ENCODE measurements at places on chromosomes 7 and 10.

DNA sequence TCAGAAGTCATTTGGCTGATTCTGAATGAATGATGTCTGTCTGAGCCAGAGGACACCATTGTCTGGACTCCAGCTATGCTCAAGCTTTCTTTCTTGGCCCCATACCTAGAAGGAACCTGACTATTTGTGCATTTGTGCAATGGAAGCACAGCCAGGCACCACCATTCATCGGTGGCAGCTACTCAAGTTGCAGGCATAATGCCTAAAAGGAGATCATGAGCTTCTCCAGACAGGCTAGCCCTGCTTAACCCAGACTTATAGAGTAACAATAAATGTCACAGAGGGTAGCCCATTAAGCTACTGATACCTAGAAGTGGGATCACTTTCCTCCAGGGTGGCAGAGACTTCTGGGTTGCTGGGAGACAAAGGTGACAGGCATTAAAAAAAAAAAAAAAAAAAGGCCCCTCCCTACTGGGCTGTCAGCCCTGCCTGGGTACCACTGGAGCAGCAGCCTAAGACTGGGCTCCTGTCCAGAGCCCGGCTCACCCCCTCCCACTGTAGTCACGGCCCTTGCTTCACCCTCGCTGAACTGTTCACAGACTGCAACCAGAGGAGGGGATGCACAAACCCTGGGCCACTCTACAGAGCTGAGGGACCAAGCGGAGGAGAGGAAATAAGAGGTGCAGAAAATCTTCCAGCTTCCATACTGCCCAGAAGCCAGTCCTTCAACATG, 75.4 kb upstream of the ATP6V0A4 start:
- DNase-seq: no peak

- no peak for DNase-seq
Observed at GRCh38 chr10:123086281-123086680, 49.5 kb upstream of the HMX3 start.

- no peak for DNase-seq
Observed at GRCh38 chr10:23013581-23014335, 81.6 kb upstream of the MSRB2 start.

- DNase-seq: no peak
Observed at GRCh38 chr10:33126742-33127141, 168.7 kb upstream of the ITGB1 start.

DNA sequence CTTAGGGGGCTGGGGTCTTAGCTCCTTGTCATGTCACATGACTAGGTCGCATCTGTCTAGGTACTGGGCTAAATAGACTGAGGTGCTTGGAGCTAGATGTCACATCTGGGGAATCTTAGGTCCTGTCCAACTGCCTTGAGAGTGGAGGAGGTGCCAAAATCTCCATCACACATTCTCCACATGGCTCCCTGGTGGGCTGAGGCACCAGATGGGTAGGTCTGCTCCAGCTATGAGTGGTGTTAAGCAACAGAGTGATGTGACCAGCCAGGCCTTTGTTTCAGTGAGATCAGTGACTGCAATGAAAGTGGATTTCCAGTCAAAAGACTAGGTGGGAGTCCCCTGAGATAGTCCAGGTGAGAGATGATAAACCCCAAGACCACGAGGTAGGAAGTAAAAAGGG, 251.8 kb downstream of the BMPER start:
- DNase-seq: no peak

DNA sequence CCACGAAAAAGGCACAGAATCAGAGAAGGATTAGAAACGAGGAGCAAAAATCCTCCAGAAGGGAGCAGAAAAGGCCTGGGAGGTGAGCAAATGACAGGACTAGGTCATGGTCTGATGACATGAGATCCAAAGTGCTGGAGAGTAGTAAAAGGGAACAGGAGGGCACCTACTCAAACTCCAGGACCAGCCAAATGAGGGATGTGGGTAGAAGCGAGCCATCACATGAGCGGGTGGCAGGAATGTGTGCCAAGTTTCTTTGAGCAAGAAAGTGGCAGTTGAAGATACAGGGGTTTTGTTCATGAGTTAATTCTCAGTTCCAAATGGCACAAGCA, 112.6 kb downstream of the RNF32 start:
- no peak for DNase-seq

- no peak for DNase-seq
Observed at GRCh38 chr10:77036993-77037734, 600.4 kb downstream of the KCNMA1 start.

- no peak for DNase-seq
Observed at GRCh38 chr10:125132344-125132743, 28.0 kb downstream of the CTBP2 start.

DNA sequence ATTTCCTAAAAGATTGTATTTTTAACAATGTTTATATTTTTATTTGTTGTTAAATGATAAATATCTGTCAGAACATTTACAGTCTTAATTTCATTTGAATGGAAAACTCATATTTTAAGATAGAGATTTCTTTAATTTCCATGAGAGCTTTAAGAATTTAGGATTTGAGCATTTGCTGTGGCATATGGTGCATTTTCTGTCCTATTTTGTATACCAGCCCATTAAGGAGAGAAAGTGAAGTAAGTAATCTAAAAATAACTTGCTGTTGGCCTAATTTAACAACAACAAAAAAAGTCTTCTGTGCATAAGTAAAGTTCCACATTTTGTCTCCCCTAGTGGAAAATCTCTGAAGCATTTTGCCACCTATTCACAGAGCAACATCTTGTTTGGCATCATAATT, 190.9 kb upstream of the PPP1R3A start:
- no peak for DNase-seq

GRCh38 chr10:103572347-103573204, 79.1 kb downstream of the NEURL1 start:
- DNase-seq: no peak

GRCh38 chr7:100446040-100446439, 9.7 kb upstream of the PPP1R35 start:
- no peak for DNase-seq

DNA sequence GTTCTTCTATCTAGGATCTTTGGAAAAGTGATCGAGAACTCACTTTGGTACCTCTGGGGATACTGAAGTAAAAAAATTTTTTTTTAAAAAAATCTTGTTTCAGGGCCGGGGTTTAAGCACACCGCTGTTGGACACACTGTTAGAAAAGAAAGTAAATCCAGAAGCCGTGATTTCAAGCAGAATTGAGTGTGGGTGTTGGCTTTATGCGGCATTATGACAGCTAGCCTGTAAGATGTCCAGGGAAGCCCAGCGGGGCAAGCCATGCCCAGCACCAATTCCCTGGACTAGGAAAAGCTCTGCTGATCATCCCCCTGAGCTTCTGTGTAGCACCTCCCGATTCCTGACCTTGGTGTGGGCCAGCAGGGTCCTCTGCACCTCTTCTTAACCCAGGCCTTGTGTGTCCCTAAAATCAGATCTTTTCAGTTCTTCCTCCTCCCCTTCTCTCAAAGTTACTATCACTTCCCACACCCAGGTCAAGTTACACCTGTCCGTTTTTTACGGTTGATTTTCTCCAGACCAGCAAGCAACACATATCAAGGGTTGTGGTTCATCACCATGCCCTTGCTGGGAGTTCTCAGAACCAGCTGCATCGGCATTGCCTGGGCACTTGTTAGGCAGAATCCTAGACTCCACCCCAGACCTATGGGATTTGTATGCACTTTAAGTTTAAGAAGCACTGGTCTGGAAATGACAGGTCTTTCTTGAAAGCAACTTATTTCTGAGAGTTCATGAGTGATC, 205.3 kb downstream of the TAX1BP1 start:
- DNase-seq: no peak

GRCh38 chr7:136051203-136051928, 74.2 kb upstream of the MTPN start:
- no peak for DNase-seq

- no peak for DNase-seq
Observed at GRCh38 chr10:131314148-131314547, 2.6 kb upstream of the TCERG1L start.

GRCh38 chr10:44102726-44103255, 282.1 kb downstream of the CXCL12 start:
- no peak for DNase-seq

- DNase-seq: no peak
Observed at GRCh38 chr10:96987842-96988175, 155.7 kb downstream of the LCOR start.

GRCh38 chr7:1939434-1940401, 269.6 kb downstream of the ELFN1 start:
- no peak for DNase-seq

GRCh38 chr10:62015994-62016393, 114.5 kb downstream of the ARID5B start:
- no peak for DNase-seq

GRCh38 chr10:69268761-69269416, 9.4 kb upstream of the HK1 start:
- DNase-seq: no peak

- DNase-seq: no peak
Observed at GRCh38 chr7:24707988-24708615, 49.2 kb downstream of the GSDME start.

GRCh38 chr10:26881600-26882331, 21.0 kb upstream of the ABI1 start:
- DNase-seq: no peak

- DNase-seq: no peak
Observed at GRCh38 chr10:17805921-17806577, 3.1 kb upstream of the MRC1 start.

DNA sequence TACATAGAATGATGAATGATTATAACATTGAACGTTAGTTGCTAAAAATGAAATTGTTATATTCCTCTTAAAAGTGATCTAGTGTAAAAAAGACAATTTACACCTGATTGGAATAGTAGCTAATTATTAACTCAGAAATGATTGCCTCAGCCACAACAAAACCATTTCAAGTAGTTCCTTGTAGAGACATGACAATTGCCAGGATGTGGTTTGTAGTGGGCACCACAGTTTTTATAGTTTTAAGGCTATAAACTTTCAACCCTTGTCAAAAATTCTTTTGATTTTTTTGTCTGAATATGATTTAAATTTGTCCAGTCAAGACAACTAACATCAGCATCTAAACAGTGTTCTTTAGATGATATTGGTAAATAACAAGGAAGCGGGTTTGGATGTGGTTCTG, 145.2 kb downstream of the SUGCT start:
- DNase-seq: no peak

- no peak for DNase-seq
Observed at GRCh38 chr10:1957057-1957456, 219.7 kb upstream of the ADARB2 start.

GRCh38 chr10:77879710-77880109, 46.8 kb downstream of the DLG5 start:
- no peak for DNase-seq

- no peak for DNase-seq
Observed at GRCh38 chr10:12577610-12578009, 228.3 kb downstream of the CAMK1D start.

GRCh38 chr10:20955355-20955893, 58.3 kb upstream of the NEBL start:
- no peak for DNase-seq

GRCh38 chr7:99789441-99790070, 5.6 kb upstream of the CYP3A4 start:
- no peak for DNase-seq

DNA sequence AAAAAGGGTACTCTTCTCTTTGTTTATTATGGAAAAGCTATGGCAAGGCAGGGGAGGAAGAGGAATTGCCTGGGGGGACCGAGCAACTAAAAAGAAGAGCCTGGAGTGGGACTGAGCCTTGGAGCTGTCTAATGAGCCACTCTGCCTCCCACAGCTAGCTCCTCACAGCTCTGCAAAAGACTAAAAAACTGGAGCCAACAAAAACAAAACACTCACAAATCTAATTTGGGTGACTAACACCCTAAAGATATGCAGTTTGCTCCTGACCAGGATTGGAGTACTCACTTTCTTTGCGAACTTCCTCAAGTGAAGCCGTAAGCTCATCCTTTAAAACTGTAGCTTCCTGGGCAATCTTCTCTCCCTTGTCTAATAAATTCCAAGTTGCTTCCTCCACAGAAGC, 89.4 kb downstream of the CTNNA3 start:
- no peak for DNase-seq

DNA sequence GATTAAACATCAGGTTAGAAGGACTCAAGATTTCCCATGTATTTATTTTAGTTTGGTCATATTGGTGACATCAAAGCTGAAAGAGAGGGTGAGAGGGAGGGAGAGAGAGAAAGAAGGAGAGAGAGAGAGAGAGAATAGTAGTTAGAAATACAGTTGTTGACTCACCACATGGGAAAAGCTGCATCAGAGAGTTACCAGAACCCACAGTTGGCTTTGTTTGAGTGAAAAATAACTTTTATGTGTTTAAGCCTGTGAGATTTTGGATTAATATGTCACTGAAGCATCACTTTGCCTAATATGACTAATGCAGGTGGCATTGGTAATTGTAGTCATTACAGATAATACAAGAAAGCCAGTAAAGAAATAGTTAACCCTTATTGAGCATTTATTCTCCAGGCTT, 303.9 kb downstream of the REEP3 start:
- DNase-seq: no peak

GRCh38 chr10:78491812-78492211, 458.1 kb downstream of the RPS24 start:
- no peak for DNase-seq

GRCh38 chr10:46550795-46551700, 5.4 kb downstream of the GPRIN2 start:
- no peak for DNase-seq

DNA sequence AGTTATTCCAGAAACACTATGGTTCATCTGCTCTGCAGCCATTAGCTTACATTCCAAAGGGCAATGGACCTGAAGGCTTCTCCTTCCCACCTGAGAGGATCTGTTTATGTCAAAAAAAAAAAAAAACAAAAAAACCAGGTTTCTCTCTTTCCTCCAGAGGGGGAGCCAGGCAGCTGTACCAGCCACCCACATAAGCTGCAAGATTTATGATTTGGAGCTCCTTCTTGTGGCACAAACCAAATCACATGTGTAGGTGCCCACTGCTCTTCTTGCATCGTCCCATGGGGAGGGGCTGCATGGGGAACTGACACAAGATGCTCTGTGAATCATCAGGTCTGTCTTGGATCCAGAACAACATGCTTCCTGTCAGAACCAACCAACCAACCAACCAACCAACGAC, 231.6 kb upstream of the IGFBP3 start:
- DNase-seq: no peak

GRCh38 chr7:77727936-77728701, 31.9 kb downstream of the RSBN1L start:
- DNase-seq: no peak

- DNase-seq: no peak
Observed at GRCh38 chr7:1149351-1149794, 10.6 kb downstream of the ZFAND2A start.

DNA sequence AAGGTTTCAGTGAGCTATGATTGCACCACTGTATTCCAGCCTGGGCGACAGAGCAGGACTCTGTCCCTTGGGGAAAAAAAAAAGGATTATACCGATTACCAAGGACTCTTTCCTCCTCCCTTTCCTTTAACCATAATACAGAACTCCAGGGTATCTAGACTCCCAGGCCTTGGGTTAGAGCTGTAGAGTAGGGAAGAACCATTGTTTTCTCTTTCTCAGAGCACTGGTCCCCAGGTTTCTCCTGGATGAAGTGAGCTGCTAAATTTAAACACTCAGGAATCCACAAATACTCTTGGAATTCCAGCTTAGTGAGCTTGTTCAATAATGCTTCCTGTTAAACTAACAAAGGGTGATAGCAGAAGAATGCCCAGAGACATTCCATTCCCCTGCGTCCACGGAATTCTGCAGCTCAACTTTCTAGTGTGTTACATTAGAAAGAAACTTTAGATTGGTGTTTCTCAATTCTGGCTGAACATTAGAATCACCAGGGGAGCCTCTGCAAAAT, 14.6 kb upstream of the RPEL1 start:
- DNase-seq: no peak

Measured in activated naive CD8-positive, alpha-beta T cell treated with anti-CD3 and anti-CD28 coated beads, Interleukin-2, amount 50 U/mL, for 16 hours (primary cell).